GM23248 (cell line): ENCODE measurements at places on chromosomes 13 and 19. TPM values are rescaled to one million over a fixed set of nuclear protein-coding genes. Genes with fewer than 3 reads are reported as not detected.

GRCh38 chr19:1225440-1226226, 12.2 kb downstream of the CBARP start:
- DNase-seq: no peak

- DNase-seq: no peak
Observed at GRCh38 chr13:38743466-38743865, 56.6 kb downstream of the FREM2 start.

DNA sequence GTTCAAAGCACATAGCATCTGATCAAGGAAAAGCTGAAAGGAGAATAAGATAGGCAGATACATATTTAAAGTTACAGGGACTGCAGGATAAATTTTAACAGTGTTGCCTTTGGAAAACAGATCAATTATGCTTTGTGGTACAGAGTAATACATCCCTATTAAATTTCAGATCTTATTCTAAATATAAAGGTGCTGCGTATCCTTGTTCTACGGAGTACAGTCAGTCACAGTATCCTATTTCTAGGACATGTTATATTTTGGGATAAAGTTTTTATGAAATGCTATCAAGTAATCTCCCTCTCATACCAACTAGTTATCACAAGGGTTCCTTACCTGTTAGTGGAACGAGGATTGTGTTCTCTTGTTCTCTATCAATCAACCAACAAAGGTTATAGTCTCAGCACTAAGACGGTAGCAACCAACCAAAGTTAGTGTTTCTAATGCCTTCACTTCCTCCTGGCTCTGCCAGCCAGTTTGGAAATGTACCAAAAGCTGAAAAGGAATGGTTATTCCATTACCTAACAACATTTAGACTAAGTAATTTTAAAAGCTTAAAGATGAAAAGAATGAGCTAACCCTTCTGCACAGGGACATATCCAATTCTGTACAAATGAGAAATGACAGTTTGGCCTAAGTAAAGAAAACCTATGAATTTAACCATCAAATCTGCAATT, 35.2 kb downstream of the TSC22D1 start:
- DNase-seq: no peak

GRCh38 chr19:40608240-40608621, 7.1 kb downstream of the LTBP4 start:
- DNase-seq: no peak

GRCh38 chr13:113741191-113741668, 17.8 kb upstream of the TMEM255B start:
- DNase-seq: no peak

DNA sequence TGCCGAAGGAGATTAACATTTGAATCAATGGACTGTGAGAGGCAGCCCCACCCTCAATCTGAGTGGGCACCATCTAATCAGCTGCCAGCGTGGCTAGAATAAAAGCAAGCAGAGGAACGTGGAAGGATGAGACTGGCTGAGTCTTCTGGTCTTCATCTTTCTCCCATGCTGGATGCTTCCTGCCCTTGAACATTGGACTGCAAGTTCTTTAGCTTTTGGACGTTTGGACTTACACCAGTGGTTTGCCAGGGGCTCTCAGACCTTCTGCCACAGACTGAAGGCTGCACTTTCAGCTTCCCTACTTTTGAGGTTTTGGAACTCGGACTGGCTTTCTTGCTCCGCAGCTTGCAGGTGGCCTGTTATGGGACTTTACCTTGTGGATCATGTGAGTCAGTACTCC, 14.7 kb downstream of the NHLRC3 start:
- no peak for DNase-seq

GRCh38 chr13:76522083-76522755, 364.0 kb downstream of the KCTD12 start:
- DNase-seq: no peak

DNA sequence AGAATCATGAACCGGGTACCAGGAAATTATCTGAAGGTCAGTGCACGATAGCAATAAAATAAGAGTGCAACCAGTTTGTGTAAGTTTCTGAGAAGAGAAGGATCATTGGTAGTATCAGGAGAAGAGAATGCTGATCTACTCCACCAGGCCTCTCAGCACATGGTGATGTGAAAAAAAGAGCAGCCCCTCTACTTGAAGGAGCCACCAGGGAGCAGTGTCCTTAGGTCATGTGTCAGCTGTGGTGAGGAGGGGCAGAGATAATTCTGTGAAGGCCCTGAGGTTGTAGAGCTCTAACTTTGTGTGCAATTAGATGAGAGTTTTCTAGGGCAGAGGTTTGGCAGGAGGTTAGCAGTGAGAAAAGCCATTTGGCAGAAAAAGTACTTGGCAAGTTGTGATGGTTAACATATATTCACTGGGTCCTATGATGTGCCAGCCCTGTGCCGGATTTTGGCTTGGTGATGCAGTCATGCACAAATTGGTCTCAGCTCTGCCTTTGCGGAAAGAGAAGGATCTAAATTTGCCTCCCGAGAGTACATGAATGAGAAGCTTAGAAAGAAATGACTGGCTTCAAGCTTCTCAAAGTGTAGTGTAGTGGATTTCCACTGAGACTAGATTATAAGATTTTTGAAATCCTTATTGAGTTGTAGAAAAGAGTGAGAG, 19.2 kb upstream of the ZC3H13 start:
- no peak for DNase-seq

- DNase-seq: peak; percentile 22
Observed at GRCh38 chr13:108270442-108270841, 924 bp downstream of the TNFSF13B start.

GRCh38 chr19:49767967-49768581, 1.3 kb downstream of the AP2A1 start:
- DNase-seq: peak; percentile 45

GRCh38 chr13:98564204-98564603, 12.7 kb downstream of the STK24 start:
- DNase-seq: peak; percentile 0

DNA sequence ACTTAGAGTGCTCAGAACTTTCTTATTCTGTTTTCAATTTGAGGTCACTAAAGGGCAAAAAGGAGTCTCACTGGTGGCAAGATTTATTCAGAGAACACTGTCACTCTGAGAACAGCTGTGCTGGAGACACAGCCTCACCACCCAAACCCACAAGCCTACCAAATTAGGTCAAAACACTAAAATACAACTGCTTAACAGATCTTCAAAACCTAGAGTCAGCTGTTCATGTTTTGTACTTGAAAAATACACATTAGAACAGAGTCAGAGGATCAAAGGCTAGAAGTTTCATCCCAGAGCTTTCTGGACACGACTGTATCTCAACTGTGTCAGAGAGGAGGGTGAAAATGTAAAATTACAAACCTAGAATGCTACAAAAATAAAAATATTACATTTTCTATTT, 89.3 kb downstream of the MIPEP start:
- DNase-seq: no peak

GRCh38 chr13:101565317-101565716, 112.8 kb downstream of the ITGBL1 start:
- no peak for DNase-seq

DNA sequence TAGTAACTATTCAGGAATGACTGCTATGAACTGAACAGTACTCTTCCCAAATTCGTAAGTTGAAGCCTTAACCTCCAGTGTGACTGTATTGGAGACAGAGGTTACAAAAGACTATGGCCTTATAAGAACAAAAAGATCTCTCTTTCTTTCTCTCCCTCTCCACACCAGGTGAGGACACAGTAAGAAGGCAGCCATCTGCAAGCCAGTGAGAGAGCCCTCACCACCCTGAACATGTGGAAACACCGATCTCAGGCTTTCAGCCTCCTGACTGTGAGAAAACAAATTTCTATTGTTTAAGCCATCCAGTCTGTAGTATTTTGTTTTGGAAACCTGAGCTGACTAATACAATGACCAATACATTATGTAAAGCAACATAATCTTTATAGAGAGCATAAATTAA, 888.9 kb downstream of the SLITRK1 start:
- DNase-seq: no peak

DNA sequence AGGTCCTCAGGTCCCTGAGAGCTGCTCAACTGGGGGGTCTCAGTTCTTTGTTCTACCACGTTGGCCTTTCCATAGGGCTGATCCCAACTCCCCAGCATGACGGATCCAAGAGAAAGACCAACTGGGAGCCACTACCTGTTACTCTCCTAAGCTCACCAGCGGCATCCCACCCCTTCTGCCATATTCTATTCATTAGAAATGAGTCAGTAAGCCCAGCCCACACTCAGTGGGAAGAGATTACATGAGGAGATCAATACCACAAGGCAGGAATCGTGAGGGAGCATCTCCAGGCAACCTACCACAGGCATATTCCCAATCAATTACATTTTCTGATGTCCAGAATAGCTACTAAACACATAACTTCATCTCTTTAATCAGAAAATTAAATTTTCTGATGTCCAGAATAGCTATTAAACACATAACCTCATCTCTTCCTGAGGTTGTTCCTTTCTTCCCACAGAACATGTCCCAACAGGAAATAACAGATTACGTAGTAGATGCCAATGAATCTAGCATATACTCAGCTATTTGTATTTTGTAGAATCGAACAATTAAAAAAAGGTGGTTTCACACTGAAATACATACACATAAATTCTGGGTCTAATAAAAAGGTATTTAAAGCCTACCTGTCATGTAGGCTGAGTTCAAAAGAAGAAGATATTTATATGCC, 708.1 kb upstream of the ARGLU1 start:
- DNase-seq: peak; percentile 48

- peak; percentile 57 for DNase-seq
Observed at GRCh38 chr19:7191946-7192691, 102.1 kb downstream of the INSR start.

DNA sequence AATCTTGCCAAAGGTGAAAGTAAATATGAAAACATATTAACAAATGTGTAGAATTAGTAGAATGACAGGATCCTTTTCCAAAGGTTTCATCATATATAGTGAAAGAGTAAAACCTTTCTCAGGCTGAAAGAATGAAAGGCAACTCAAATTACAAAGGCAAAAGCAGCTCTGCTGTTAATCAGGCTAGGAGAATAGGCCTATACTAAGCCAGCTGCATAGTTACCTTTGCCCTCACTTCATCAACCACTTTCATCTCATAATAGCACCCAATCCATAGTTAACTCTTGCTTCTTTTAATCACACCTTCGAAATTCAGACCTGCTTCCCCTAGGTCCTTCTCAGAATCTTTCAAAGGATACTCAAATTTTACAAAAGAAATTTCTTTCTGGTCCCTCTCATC, 1167.6 kb upstream of the ATXN8OS start:
- DNase-seq: no peak

The GZMM gene
- not detected in 2 replicates for polyA plus RNA-seq

The TRPM4 gene
- polyA plus RNA-seq: 15.8 and 20.1 TPM in 2 replicates

The CD177 gene
- polyA plus RNA-seq: 0.36 and 0.38 TPM in 2 replicates
